ENCODE measurements at places on chromosomes 4 and X.

- DNase-seq: no peak
These were observed 381.1 kb upstream of the MAD2L1 start for GRCh38 chr4:120447774-120448173.

- no peak for DNase-seq
These were observed 99.5 kb downstream of the NEUROG2 start for GRCh38 chr4:112416464-112416863.

GRCh38 chr4:122356317-122356808 lies 22.4 kb upstream of the ADAD1 start:
- no peak for DNase-seq

DNA sequence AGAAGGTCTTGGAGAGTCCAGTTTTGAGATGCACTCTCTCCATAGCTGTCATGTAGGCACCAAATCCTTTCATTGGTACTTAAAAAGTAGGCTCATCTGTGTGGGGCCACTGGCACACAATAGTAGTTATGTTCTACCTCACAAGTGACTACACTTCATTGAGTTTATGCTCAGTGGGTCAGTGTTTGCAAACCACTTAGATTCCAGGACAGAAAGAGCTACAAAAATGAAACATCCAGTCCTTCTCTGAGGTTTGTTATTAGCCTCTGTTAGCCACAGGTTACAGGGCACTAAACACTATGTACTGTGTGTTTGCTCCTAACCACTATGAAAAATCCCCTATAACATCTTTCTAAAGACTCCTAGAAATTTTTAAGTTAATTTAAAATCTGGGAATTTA lies 13.8 kb downstream of the RAB28 start:
- no peak for DNase-seq

- DNase-seq: no peak
These were observed 8.2 kb upstream of the PPP2R2C start for GRCh38 chr4:6480534-6481088.

DNA sequence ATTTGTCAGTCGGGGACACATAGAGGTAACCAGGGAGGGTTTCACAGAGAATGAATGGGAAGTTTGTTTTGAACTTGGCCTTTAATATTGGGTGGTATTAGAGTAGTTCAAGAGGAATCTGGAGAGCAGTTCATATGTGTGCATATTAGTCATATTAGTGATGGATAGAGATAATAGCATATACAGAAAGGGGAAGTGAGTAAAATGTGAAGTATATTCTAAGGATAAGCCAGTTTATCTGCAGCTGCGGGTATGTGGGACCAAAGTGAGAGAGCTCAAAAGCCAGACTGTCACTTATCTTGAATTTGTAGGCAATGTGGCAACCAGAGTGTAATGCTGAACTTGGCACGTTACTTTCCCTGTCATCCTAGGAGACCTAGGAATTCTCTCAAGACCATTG lies 169.9 kb downstream of the AFF2 start:
- no peak for DNase-seq

- no peak for DNase-seq
These were observed 10.1 kb downstream of the SORCS2 start for GRCh38 chr4:7202411-7202810.

DNA sequence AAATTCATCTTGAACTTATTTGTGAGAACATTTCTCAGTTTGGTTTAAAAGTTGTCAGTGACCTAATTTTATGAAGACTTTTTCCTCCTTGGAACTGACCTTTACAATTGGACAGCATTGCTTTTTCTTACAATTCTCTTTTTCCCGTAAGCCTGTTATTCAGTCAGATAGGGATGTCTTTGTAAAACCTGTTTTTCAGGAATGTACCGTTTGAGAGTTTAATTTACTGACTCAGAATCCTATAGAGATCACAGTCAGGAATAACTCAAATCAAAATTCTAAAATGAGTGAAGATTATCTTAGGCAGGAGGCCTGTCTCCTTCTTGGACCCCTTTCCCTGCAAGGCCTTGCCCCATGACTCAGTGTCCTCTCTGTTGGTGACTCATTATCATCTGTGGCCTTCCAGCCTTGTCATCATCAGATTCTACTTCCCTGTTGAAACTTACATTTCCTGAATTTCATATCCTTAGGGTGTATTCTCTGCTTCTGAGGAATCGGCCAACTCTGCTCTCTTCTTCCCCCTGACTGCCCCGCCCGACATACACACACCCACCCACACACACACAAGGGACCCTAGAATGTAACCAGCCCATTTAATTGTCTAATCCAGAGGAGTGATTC lies 99.8 kb downstream of the ARHGAP10 start:
- DNase-seq: no peak
